ENCODE measurements at places on chromosomes 3 and 15.

DNA sequence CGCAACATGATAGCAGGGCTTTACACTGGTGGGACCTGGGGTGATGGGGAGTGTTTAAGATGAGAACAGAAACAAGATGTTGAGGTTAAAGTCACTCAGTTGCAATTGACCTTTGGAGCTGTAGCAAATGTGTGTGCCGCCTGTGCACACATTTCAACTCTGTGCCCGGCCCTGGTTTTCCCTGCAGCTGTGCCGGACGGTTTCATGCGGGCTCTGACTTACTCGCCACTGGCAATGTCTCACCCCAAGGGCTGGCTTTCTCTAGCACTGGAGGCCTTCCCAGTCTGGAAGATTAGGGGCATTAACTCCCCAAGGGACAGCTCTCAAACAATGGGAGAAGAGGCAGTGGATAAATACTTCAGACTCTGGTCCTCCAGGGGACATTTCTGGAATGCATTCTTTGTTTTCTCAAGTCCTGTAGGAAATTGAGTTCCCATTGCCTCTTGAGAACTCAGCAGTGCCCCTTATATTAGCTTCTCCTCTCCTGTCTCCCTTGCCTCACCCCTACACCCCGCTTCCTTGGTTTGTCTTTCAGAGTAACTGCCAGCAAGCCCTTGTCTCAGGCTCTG, 152.5 kb downstream of the EDEM1 start:
- no peak for DNase-seq

DNA sequence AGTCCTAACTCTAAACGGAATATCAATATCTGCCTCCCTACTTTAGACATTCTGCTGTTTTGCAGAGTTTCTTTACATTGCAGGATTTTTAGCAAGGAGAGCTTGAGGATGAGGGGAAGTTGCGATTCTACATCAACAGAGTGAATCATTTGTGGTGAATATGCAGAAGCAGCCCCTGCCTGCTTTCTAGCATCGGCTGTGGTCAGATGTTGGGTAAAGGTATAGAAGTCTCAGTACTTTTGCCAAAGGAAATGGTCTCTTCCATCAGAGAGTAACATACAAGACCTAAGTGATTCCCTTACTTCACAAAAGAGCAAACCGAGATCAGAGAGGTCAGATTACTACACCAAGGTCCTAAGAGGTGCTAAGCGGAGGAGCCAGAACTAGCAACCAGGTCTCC, 15.2 kb downstream of the ST3GAL6 start:
- DNase-seq, result no peak

GRCh38 chr3:183698318-183698751, 738 bp downstream of the YEATS2 start:
- no peak for DNase-seq

GRCh38 chr3:124759666-124760401, 29.6 kb downstream of the UMPS start:
- no peak for DNase-seq

- DNase-seq, result peak; percentile 55
Measured at GRCh38 chr3:109132801-109133473, 3.6 kb upstream of the C3orf85 start.

- peak; percentile 27 for DNase-seq
Measured at GRCh38 chr3:126752303-126753190, 48.5 kb downstream of the CHCHD6 start.

GRCh38 chr3:18747383-18747782, 322.2 kb upstream of the SATB1 start:
- no peak for DNase-seq

GRCh38 chr15:80275961-80276360, 23.9 kb upstream of the CTXND1 start:
- DNase-seq, result no peak

DNA sequence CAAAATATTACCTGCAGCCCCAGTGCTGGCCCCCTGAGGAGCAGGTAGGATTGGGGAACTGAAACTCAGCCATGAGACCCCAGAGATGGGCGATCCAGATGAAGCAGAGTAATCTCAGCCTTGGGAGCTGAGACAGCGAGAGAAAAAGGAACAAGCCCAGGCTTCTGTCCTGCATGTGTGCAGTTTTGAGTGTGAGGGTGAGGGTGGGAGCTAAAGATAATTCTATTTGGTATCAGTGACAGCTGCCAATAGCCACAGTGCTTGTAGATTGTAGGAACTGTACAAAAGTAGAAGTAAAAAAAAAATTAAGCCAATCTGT, 5.9 kb downstream of the ATP8B4 start:
- DNase-seq, result no peak

- DNase-seq, result no peak
Measured at GRCh38 chr15:82530606-82531379, 9.5 kb downstream of the RPS17 start.

GRCh38 chr3:156792536-156792935, 33.6 kb upstream of the LEKR1 start:
- DNase-seq, result no peak

- no peak for DNase-seq
Measured at GRCh38 chr15:31440754-31441311, 114.2 kb downstream of the KLF13 start.

- no peak for DNase-seq
Measured at GRCh38 chr15:62802612-62803011, 239.9 kb upstream of the TPM1 start.

DNA sequence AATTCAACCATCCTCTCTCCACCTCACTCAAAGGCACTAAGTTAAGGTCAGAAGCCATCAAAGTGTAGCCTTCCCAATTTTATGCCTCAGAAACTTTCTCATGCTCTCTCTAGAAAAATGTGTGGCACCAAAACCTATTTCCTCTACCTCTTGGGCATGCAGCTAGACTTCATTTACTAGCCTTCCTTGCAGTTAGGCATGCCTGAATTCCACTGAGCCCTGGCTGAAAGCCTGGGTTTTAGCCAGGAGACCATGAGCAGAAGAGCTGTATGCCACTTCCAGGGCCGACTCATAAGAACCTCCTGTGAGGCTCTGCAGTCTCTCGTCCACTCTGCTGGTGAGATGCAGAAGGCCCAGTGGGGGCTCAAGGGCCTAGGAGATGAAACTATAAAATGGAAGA, 145.0 kb downstream of the MYLK start:
- DNase-seq, result no peak

DNA sequence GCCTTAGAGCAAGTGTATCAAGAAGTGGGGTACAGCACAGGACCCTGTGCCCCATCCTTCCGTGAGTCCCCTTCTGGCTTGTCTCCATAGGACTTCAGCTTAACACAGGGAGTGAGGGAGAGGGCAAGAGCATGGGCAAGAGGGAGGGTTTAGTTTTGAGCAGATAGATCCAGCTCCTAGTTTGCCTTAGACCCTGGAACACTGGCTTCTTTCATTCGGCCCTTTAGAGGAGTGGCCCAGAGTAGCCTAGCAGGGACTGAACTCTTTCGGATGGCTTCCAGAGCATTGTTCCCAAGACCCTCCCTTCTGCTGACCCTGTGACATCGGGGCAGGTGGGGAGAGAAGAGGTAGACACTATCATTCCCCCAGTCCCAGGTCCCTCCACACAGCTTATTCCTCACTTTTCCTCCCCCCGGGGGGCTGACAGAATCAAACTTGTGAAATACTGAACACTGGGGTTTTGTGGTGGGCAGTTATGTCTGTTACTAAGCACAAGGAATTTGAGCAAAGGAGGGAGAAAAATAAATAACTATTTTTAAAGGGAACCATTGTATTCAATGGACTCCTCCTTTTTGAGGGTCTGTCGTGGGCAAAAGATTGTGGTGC, 289.6 kb upstream of the C2CD4B start:
- no peak for DNase-seq

DNA sequence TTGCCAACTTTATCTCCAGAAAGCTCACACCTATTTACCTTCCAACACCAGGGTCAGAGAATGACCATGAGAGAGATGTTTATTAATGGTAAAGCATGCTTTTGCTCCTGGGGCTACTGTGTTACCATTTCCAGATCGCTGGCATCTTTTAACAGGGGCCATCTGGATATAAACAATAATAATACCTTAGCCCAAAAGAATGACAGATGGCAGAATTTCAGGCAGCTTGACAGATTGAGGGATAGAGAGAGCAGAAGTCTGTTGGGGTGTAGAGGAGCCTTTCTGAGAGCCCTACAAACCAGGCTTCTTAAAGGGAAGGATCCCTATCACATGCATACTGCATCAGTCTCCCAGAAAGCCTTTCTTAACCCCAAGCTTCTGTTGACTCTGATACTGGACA, 17.7 kb downstream of the RBP1 start:
- DNase-seq, result no peak

- DNase-seq, result no peak
Measured at GRCh38 chr15:52466716-52467115, 62.0 kb downstream of the MYO5A start.

Measured in non-pigmented ciliary epithelial cell (primary cell).